Activated CD8-positive, alpha-beta T cell treated with anti-CD3 and anti-CD28 coated beads for 36 hours (primary cell): ENCODE measurements at places on chromosomes 16 and 17. TPM values are rescaled to one million over a fixed set of nuclear protein-coding genes. Genes with fewer than 3 reads are reported as not detected.

- H3K27me3 ChIP-seq: no peaks in the 10 kb centered on the region
- no peak for DNase-seq
- H3K27ac ChIP-seq: no peak overlapping the region
- no peaks in the 10 kb centered on the region for H3K36me3 ChIP-seq
Observed at GRCh38 chr17:1143573-1143972, 36.2 kb downstream of the ABR start.

- no peaks in the 10 kb centered on the region for H3K36me3 ChIP-seq
- peaks cover 2% of the 10 kb centered on the region for H3K27me3 ChIP-seq
- no peak for DNase-seq
Observed at GRCh38 chr16:57821149-57821971, 19.1 kb upstream of the KIFC3 start.

Gene HSPB9
- total RNA-seq: not detected

Gene KIF2B
- not detected for total RNA-seq

GRCh38 chr17:57927048-57927723 is 28.0 kb downstream of the CUEDC1 start:
- no peak for DNase-seq
- H3K27me3 ChIP-seq: peaks cover 12% of the 10 kb centered on the region
- H3K4me1 ChIP-seq: no peaks in the 10 kb centered on the region
- no peaks in the 10 kb centered on the region for H3K36me3 ChIP-seq
- no peak overlapping the region for H3K4me3 ChIP-seq

GRCh38 chr16:29736764-29737163 is 9.0 kb downstream of the C16orf54 start:
- DNase-seq: no peak
- H3K27ac ChIP-seq: no peak overlapping the region
- H3K4me3 ChIP-seq: no peak overlapping the region
- H3K27me3 ChIP-seq: no peaks in the 10 kb centered on the region
- H3K4me1 ChIP-seq: peaks cover 68% of the 10 kb centered on the region

Gene GRAP
- total RNA-seq: 12.2 TPM
